Hematopoietic multipotent progenitor cell treated with erythropoietin and hydrocortisone succinate and interleukin-3 and kit ligand, for 15 days (in vitro differentiated cells): ENCODE measurements at places on chromosomes 3 and 15.

- DNase-seq = no peak
Observed at GRCh38 chr15:50911621-50912020, 3.1 kb downstream of the AP4E1 start.

DNA sequence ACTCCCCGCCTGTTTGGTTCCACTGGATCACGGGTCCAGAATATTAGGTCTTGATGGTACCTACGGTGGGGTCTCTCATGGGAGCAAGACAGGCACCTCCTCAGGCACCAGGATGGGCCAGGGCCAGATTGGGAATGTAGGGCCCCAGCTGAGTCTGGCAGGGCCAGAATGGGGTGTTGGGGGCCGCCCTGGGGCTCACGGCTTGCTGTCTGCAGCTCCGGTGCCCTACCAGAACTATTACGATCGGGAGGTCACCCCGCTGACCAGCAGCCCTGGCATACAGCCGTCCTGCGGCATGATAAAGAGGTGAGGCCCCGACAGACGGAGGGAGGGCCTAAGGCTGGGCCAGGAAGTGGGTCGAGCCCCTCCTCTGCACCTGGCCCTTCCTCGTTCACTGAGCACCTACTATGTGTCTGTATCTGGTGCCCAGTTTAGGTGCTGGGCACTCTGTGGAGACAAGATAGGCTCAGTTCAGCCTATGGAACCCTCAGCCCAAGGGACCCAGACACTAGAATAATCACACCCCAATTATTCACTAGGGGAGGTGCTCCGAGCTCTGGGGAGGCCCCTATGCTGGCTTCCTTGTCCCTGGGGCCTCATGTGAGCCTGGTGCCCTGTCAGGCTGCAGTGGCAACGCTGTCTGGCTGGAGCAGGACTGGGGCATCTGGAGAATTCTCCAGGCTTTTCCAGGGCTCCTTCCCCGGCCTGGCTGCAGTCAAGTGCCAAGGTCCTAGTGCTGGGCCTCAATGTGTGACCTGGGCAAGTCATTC is 37.9 kb downstream of the PSTPIP1 start:
- no peak for DNase-seq

DNA sequence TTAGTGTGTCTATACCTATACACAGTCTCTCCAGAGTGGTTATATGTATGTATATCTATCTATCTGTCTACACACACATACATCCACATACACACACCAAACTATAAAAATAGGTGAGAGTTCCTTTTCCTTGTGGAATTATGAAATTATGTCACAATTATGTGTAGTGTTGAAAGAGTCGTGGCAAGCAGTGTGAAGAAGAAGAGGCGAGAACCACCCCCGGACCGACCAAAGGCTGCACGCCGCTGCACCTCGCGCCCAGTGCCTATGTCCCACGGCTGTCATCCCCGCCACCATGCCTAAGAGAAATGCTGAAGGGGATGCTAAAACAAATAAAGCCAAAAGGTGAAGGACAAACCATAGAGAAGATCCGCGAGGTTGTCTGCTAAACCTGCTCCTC is 95.0 kb upstream of the RAP2B start:
- no peak for DNase-seq

DNA sequence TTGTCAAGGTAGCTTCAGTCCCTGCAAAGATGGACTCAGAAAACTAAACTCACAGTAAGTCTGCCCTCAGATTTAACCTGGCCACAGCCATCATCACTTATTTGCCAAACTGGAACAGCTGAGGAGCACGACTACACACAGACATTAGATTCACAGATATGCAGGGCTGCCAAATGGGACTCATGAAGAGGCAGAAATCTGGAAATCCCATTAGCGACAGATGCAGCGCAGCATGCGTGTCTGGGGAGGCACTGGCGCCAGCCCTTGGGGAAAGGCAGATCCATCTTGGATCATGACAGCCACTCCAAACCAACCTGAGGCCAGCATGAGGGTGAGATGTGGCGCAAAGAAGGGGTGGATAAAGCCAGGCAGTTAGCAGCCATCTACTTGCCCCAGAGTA is 160.7 kb upstream of the TSC22D2 start:
- no peak for DNase-seq

GRCh38 chr3:112374333-112374734 is 41.4 kb downstream of the CD200 start:
- DNase-seq = no peak

GRCh38 chr3:81198756-81199155 is 562.7 kb downstream of the GBE1 start:
- no peak for DNase-seq

DNA sequence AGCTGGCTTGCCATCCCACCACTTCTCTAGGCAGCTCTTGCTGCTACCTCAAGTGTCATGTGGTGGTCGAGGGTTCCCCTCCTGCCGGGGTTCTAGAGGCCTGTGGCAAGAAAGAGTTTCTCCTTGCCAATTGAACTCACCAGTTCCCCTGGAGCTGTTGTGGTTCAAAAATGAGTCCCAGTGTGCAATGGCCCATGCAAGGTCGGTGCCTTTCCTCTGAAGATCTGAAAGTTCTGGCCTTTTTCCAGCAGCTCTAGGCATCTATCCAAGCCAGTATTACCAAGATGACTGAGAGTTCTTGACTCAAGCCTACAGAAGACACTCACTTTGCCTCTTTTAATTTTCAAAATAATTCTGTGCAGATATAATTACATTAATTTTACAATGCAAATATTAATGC is 163.6 kb downstream of the KCNMB2 start:
- no peak for DNase-seq

- DNase-seq = no peak
Observed at GRCh38 chr3:16500093-16500492, 13.4 kb downstream of the RFTN1 start.
